ENCODE measurements at places on chromosomes 7 and 10.

GRCh38 chr10:98488669-98489430 lies 42.1 kb upstream of the HPS1 start:
- no peak for DNase-seq

DNA sequence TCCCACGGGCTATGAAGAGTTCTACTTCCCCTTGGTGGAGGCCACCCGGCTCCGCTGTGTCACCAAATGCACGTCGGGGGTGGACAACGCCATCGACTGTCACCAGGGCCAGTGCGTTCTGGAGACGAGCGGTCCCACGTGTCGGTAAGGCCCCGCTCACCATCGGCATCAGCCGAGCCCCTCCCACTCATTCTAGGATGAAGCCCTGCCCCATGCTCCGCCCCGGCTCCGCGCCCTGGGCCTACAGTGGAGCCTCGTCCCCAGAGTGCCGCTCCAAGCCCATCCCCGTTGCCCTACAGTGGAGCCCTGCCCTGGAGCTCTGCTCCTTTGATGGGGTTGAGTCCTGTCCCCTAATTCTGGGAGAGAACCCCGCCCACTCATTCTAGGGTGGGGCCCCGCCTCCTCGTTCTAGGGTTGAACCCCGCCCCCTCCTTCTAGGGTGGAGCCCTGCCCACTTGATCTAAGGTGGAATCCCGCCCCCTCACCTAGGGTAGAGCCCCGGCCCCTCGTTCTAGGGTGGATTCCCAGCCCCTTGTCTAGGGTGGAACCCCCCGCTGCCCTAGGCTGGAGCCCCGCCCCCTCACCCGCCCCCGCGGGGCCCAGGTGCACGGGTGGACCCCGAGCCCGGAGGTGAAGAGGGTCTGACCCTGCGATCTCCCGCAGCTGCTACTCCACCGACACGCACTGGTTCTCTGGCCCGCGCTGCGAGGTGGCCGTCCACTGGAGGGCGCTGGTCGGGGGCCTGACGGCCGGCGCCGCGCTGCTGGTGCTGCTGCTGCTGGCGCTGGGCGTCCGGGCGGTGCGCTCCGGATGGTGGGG lies 3.4 kb upstream of the MUC12 start:
- peak; percentile 60 for DNase-seq

- DNase-seq, result no peak
Measured at GRCh38 chr7:127474457-127474856, 81.9 kb upstream of the ZNF800 start.

- no peak for DNase-seq
Measured at GRCh38 chr7:46157404-46157803, 236.3 kb upstream of the IGFBP3 start.

- DNase-seq, result no peak
Measured at GRCh38 chr10:108132303-108132702, 967.8 kb upstream of the SORCS1 start.

- DNase-seq, result no peak
Measured at GRCh38 chr10:77566236-77566635, 71.4 kb downstream of the KCNMA1 start.

GRCh38 chr10:14579405-14579804 lies 195.3 kb downstream of the FAM107B start:
- no peak for DNase-seq

DNA sequence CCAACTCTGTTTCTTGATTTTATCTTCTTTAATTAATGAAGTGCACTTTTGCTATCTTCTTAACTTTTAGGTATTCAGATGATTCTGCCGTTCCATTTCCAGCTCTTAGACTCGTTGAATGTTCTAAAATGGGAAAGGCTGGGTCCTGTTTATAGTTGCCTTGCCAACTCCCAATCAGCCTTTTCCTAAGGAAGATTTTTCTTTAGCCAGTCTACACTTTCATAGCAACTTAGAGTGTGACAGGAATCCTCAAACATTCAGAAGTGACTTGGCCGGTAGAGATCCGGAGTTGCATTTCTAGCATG lies 23.0 kb upstream of the TRIL start:
- DNase-seq, result no peak

GRCh38 chr10:28256776-28257175 lies 46.1 kb downstream of the MPP7 start:
- no peak for DNase-seq

DNA sequence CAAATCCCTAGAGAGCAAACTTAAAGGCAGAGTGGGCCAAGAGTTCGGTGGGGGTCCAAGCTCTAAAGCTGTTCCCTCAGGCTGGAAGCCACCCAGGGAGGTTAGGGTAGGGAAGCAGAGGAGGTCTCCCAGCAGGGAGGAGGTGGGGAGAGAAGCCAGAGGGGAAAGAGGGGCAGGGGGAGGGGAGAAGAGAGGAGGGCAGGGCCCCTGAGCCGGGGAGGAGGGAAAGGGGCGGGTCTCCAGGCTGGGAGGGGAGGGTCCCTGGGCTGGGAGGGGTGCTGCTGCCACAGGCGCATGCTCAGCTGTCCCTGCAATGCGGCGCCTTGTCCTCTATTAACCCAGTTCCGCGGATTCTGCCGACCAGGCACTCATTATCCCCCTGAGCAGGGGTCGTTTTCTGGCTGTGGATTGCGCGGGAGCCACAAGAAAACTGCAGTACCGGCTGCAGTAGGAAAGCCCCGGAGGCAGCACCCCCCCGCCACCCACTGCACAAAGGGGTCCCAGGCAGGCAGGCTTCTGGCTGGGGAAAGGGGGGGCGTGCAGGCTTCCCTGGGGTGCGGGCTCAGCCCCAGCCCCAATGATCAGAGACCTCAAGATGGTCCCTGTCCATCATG lies 49.3 kb downstream of the CAMK2B start:
- no peak for DNase-seq

- DNase-seq, result no peak
Measured at GRCh38 chr7:98496618-98497017, 95.7 kb upstream of the BAIAP2L1 start.

GRCh38 chr10:112461029-112461887 lies 14.2 kb downstream of the VTI1A start:
- DNase-seq, result peak; percentile 6

DNA sequence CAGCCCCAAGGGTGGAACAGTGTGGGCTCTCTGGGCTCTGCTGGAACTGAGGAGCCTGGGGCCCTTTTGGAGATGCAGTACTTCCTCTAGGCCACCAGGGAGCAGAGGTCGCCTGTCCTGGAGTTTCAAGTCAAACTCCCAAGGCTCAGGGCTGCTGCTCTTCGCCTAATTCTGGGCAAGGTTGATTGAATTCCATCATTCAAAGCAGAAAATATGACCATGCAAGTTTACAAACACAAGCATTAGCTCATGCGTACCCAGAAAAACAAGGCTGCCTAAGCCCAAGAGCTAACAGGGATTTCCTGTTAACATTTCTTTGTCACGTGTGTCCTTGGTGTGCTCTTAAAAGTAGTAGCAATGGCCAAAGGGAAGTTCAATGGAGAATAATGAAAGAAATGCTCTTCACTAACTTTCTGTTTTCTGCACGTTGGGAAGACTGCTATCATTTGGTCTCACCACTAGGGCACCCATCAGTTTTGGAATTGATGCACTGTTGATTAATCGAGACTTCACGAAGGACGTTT lies 20.1 kb downstream of the LDB3 start:
- DNase-seq, result peak; percentile 35

DNA sequence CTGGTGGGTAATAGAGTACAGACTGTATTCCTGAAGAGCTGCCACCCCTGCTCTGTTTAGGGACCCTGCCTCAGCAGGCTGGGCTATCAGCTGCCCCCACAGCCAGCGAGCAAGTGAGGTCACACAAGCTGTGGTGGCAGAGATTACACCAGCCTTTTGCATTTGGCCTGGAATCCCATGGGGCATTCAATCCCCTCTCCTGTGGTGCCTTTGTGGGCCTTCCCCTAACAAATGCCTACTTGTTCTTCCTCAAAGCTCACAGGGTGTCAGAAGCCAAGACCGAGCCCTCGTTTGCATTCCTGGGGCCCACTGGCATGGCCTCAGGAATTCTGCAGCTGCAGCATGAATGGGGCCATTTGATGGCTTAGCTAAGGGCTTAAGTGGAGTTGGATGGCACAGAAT lies 212.7 kb upstream of the PHYHIPL start:
- no peak for DNase-seq

DNA sequence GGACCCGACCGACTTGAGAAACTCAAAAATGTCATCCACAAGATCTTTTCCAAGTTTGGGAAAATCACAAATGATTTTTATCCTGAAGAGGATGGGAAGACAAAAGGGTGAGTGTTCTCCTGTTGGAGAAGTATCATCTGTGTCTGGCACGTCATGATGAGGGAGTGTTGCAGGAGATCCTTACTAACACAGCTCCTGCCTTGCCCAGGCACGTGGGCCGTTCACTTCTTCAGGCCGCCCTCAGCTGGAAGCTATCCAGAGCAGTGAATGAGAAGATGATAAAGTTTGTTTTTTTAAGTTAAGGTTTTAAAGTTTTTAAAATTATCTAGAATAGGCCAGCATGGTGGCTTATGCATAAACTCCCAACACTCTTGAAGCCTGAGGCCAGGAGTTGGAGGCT lies 6.2 kb downstream of the EIF3B start:
- DNase-seq, result no peak

DNA sequence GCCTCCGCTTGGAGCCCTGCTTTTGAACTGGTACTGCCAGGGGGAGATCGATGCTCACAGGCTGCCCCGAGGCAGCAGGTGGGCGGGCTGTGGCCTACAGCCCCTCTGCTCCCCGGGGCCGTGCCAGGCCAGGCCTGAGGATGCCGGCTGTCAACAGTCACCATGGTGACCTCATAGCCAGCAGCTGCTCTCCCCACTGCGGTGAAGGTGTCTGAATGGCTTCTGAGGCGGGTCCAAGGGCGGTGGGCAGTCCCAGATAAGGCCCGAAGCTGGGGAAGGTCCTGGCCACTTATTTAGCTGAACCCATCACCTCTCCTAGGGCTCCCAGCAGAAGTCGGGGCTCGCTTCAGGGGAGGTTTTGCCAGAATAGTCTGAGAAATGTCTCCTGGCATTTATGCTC lies 179.3 kb downstream of the ARHGAP12 start:
- no peak for DNase-seq

DNA sequence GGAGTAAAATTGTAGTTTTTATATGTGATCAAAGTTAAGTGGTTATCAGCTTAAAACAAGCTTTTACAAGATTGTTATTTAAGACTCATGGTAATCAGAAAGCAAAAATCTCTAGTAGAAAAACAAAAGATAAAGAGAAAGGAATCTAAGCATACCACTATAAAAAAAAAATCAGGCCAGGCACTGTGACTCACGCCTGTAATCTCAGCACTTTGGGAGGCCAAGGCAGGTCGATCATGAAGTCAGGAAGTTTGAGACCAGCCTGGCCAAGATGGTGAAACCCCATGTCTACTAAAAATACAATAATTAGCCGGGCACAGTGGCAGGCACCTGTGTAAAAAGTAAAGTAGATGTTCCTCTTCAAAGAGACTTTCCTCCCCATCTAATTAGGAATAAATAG lies 265.9 kb upstream of the NRP1 start:
- DNase-seq, result no peak

DNA sequence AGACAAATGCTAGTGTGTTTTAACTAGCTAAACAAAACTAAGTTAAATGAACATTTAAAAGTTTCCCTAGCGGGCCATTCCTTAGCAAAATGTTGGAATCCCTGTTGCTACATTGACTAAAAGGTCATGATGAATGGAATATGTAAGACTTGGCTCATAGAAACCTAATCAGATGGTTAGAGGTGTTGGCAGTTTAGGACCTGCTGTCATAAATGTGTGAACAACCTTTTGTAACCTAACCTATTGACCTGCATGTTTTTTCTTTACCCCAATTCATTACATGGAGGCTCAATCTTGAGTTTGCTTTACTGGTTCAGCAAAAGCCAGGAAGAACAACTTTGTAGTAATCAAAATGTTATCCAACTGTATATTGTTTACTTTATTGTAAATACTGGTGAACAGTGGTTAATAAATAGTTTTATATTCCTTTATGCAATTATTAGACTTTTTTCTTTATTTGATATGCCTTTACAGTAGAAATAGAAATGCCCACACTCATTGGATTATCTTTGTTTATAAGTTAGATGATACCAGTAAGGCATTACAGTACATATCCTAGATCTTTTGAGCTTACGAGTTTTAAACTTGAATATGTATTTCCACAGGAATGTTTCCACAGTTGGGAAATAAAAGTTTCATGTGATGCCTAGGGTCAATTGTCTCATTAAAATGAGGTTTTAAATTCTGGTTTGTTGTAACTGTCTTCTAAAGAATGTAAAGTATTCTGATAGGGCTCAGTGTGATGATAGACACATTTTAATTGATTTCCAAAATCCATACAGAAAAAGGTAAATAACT lies 11.6 kb downstream of the CBX3 start:
- no peak for DNase-seq

DNA sequence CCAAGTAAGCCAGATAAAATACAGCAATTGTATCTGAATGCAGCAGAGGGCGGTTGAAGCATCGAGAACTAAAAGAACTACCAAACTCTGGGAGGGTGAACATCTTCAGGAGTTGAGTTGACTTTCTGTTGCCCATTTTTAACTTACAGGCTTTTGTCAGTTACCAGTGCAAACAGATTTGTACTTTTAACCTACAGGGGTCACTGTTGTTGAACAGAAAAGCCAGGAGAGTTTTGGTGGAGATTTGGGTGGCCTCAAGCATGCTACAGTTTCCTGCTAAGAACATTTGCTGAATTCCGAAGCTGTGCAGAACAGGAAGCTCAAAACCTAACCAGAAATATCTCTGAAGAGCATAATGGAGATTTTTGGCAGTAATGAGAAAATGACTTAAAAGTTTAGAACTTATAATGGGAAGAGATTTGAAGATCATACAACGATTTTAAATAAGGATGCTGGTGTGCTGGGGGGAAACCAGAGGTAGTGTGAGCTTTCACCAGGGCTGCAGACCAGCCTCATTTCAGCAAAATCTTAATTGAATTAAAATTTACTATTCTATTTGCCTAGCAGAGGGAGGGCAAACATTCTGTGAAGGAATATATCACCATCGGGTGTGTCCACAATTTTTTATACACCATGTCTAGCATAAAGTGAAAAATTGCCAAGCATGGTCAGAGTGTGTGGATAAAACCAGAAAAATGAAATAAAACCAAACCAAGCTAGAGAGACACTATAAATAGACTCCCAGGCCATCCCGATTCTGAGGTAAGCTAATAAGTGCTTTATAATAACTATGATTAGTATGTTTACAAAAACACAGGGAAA lies 208.6 kb upstream of the CCDC6 start:
- DNase-seq, result no peak

GRCh38 chr7:94040254-94040653 lies 36.1 kb upstream of the BET1 start:
- DNase-seq, result no peak

DNA sequence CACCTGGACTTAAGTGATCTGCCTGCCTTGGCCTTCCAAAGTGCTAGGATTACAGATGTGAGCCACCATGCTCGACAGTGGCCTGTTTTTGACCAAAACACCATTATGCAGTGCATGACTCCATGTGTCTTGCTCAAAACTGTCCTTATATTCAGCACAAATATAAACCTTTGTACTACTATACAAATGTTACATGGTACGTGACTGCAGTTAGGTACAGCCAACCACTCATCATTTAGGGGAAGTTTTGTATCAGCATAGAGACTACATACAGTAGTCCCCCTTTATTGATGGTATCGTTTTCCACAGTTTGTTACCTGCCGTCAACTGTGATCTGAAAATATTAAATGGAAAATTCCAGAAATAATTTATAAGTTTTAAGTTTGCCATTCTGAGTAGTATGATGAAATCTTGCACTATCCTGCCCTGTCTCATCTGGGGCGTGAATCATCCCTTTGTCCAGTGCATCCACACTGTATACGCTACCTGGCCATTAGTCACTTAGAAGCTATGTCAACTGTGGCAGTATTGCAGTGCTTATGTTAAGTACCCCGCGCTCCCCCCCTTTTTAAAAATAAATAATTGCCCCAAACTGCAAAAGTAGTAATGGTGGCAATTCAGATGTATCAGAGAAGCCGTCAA lies 23.3 kb upstream of the ZNF282 start:
- DNase-seq, result no peak
